ENCODE measurements at places on chromosomes 12 and 14.

DNA sequence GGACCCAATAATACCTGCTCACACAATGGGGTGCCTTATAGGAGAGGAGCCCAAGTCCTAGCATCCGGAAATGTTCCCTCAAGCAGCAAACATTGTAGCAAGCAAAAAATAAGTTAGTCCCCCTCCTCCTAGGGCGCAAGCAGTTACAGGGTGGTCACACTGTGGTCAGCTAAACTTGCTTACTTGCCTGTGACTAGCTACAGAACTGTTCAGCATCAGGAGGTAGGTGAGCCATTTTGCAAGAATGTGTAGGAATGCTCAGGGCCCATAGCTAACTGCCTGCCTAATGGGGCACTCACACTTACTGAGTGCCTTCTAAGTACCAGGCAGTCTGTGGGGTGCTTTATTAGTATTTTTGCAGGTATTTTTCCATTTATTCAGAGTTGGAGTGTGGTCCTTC lies 154.6 kb upstream of the GRIN2B start:
- no peak for DNase-seq

GRCh38 chr12:65510007-65510406 lies 231.5 kb downstream of the MSRB3 start:
- DNase-seq, result no peak

GRCh38 chr14:91392623-91393303 lies 24.9 kb downstream of the CCDC88C start:
- no peak for DNase-seq

- no peak for DNase-seq
Observed at GRCh38 chr12:49535921-49536525, 2.8 kb upstream of the KCNH3 start.

GRCh38 chr12:106442575-106442974 lies 85.0 kb downstream of the POLR3B start:
- DNase-seq, result no peak

GRCh38 chr12:54569072-54569471 lies 19.4 kb downstream of the PPP1R1A start:
- DNase-seq, result no peak

DNA sequence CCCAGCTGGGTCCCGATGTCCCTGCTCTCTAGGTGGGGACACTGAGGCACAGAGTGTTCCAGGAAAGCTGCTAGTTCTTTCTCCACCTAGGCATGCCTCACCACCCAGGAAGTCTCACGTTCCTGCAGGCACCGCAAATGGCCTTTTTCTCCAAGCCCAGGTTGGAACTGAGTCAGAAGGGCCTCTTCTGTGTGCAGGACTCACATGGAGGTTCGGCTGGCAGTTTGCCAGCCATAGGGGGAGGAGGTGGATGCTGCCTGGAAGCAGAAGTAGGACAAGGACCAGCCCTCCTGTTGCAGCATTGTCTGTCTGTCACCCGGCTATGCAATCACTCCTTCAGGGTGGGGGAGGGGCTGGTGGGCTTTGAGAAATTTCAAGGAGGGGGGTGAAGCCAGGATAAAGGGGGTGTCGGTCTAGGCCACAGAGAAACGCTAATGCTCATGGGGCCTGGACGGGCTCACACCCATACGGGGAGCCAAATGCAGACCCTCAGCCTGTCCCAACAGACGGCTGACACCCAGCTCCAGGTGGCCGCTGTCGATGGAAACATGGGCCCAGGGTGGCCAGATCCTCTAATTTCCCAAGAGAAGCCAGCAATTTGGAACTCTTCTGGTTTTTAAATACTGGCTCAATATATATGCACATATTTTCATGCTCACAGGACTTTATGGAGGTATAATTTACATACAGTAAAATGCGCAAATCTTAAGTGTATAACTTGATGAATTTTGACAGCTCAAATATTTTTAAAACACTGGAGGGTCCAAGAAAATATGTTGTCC lies 120.5 kb downstream of the PHETA1 start:
- no peak for DNase-seq

GRCh38 chr14:31307618-31308017 lies 100.0 kb upstream of the HECTD1 start:
- no peak for DNase-seq

- DNase-seq, result peak; percentile 31
Observed at GRCh38 chr14:103625356-103626095, 3.5 kb upstream of the KLC1 start.

GRCh38 chr12:50402264-50403000 lies 1.7 kb downstream of the LARP4 start:
- DNase-seq, result no peak

GRCh38 chr12:106455111-106455510 lies 97.6 kb downstream of the POLR3B start:
- no peak for DNase-seq

- DNase-seq, result no peak
Observed at GRCh38 chr12:49948866-49949845, 1.4 kb upstream of the AQP2 start.

GRCh38 chr12:71556875-71557274 lies 106.8 kb downstream of the ZFC3H1 start:
- DNase-seq, result no peak

GRCh38 chr14:57866199-57866705 lies 360 bp upstream of the SLC35F4 start:
- DNase-seq, result no peak

- DNase-seq, result no peak
Observed at GRCh38 chr14:23062002-23062401, 4.7 kb upstream of the CDH24 start.

DNA sequence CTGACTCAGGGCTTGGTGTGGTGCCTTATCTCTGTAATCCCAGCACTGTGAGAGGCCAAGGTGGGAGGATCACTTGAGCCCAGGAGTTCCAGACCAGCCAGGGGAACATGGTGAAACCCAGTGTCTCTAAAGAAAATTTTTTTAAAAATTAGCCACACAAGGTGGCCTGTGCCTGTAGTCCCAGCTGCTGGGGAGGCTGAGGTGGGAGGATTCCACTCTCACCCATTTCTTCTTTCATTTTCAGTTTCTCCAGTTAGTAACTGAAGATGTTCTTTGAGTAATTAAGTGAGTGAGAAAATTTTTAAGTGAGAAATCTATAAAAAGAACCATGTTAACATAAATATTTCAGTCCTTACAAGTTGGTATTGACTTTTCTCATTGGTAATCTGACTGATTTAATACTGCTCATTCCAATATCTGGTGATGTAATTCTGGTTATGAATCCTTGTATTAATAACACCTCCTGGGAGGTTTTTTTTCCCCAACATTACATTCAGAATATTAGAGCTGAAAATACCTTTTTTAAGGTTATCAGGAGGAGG lies 6.1 kb downstream of the METTL3 start:
- no peak for DNase-seq

DNA sequence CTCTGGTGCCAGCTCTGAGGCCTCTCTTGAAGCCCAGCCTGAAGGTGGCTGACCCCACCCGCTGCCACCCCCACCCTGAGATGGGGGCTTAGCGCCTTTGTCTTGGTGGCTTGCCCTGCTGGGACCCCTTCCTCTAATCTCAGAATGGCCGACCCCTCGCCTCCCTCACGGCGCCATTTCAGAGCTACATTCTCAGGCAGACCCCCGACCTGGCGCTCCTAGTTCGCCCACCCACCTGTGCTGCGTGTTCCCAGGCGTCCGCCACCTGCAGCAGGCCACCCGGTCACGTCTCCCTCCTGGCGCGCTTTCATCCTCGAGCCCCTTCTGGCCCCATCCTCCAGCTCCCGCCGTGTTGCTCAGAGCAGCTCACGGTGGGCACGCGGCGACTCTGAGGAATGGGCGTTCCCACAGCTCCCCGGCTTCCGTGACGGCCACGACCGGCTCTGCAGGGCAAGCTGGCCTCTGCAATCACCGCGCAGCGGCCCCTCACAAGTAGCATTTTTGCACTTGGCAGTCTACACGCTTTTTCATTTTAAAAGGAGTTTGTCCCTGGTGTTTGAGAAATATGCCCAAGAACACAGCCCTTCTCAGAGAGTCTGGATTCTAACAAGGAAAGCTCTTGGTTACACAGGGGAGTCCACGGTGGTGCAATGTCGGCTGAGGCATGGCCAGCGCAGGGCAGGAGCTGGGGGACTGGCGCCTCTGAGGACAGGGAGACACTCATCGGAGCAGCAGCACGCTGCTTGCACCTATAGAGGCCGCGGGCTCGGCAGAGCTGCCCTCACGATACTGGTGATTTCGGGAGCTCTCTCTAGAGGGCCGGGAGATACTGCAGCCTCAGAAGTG lies 105.7 kb upstream of the C14orf180 start:
- no peak for DNase-seq

- no peak for DNase-seq
Observed at GRCh38 chr14:96587823-96588385, 85.7 kb downstream of the PAPOLA start.

- DNase-seq, result no peak
Observed at GRCh38 chr14:70901269-70901668, 6.0 kb upstream of the PCNX1 start.

- DNase-seq, result peak; percentile 9
Observed at GRCh38 chr12:104427547-104427938, 29.2 kb upstream of the CHST11 start.

All from CD4-positive, alpha-beta T cell treated with Interleukin-4 for 4 hours (primary cell).